ENCODE measurements at places on chromosomes 5 and 9.

DNA sequence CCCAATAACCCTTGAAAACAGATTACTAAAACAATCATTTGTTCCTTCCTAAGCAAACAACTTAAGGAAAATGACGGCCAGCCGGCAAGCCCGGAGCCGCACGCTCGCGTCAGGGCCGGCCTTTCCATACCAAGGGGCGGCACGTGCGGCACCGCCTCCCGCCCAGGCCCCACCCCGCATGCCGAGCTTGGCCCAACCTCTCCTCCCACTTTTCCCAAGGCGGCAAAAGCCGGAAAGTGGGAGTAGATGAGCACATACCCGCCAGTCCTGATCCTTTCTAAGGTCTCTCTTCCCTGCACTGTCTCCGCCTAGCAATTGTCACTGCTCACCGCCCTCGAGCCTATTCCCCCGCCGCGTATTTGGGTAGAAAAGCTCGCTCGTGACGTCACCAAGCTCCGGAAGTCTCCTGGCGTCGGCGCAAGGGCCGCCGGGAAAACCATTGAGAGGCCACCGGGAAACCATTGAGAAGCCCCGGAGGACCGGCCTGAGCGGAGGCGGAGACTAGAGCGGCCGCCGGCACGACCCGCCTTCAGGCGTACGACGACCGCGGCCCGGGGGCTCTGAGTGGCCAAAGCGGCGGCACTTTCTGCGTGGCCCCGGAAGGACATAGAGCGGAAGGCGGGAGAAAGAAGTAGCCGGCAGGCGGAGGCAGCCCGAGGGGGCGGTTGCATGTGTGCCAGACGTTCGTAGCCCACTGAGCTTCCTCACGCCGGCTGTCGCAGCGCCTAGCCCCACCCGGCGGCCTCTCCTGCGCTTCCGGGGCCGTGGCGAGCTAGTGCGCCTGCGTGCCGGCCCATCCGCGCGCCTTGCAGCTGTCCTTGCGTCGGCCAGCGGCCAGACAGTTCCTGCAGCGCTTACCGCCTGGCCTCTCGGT lies at the start of the genes NCBP1 and TSTD2:
Gene NCBP1, plus strand, starts transcription at position 837 of the 874 bp plus-strand sequence. CDS start 61 bp downstream, outside the sequence.
Gene TSTD2, minus strand, starts transcription at position 384 of the 874 bp plus-strand sequence. CDS start 5,806 bp downstream, outside the sequence.
- peak; percentile 91 for DNase-seq

- DNase-seq = no peak
These were observed 243.0 kb upstream of the PTPRD start for GRCh38 chr9:10855847-10856246.

DNA sequence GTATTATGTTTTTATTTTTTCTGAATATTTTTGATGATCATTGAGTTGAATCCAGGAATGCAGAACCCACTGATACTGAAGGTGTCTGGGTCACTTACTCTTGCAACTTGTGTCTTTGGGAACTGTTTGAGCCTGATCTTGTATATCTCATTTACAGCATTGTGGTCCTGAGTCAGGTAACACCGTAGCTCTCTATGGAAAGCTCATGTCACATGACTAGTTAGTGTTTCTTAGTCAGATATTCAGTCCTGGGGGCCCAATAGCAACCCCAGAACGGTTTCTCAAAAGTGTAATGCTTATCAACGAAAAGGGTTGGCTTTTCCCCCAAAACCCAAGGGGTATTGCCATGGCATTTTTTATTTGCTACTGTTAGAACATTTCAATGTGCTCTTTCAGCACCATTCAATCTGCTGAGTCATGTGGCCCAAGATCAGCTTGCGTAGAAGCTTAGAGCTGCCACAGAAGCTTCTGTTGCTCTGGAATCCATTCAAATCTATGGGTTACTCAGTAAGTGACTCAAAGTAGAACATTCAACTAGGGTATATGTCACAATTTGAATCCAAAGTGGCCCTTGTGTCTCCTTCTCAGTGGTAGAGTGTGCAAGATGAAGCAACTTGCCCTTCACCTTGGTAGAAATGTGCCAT lies 12.1 kb upstream of the PTAR1 start:
- DNase-seq = no peak

DNA sequence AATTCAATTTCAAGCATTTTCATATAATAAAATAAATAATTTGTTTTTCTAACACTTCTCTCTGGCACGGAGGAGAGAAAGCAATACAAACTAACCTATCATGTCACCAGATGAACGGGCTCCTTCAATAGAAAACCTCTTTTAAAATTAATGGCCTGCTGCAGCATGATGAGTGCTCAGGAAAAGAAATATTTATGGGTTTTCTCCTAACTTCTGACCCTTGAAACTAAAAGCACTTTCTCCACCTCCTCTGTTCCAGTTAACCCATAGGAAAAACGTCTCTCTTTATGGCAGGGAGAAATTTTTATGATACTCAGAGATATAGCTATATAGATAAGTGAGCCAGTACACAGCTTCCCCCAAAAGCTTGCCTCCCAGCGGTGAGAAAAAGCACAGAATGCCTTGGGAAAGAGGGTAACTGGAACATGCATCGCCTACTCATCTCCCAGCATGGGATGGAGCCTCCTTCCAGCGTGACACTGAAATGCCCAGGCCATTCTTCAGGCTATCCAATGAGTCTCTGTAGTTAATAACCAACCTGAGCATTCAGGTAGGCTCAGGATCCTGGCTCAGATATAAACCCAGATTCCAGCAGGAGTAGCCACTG lies 963.0 kb upstream of the DMAC1 start:
- DNase-seq = no peak

DNA sequence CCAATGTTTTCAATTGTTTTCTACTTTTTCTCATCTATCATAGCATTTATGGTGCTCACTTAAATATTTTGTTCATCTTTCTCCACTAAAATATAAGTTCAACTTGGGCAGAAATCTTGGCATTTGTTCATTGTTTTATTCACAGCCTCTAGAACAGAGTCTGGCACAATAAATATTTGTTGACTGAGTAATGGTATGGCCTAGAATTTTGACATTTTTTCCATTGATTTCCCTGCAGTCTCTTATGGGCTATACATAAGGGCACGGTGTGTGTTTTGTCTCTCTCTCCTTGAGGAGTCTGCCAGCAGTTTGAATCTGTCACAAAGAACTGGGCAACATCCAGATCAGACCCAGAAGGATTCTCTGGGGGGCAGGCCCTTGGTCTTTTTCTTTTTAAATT lies 379.7 kb downstream of the TMEM38B start:
- DNase-seq = no peak

- no peak for DNase-seq
These were observed 250.1 kb upstream of the TRPC7 start for GRCh38 chr5:136615251-136616119.
